ENCODE measurements at places on chromosomes 6 and 20.
A peak's percentile ranks its signal among the peaks of the same experiment; 100 is the strongest.

DNA sequence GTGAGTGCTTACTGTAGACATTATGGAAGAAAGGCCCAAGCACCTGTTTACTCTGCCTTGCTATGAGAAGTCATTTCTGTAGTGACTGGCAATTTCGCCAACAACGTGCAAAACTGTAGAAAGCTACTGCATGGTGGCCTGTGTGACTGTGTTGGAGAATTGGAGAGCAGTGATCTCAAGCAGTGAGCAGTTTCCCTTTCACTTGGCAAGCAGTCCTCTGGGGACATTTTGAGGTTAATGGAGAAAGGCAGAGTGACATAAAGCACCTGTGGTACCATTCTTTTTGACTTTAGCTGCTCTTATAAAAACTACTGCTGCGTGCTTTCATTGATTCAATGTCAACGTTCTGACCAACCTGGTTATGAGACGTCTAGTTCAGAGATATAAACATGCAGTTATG lies 382.6 kb upstream of the JAG1 start:
- DNase-seq: no peak

DNA sequence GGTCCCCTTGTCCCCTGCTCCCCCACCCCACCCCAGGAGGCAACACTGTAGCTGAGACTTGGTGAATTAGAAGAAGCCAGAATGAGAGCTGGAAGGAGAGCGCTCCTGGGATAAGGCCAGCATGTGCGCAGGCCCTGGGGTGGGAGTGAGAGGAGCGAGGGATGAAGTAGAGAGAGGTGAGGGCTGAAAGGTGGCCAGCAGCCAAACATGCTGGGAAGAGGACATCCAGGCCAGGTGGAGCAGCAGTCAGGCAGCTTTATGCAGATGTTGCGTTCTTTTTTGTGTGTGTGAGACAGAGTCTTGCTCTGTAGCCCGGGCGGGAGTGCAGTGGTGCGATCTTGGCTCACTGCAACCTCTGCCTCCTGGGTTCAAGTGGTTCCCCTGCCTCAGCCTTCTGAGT lies 2.2 kb upstream of the BPIFB1 start:
- no peak for DNase-seq

GRCh38 chr6:22903826-22904225 lies 334.5 kb downstream of the HDGFL1 start:
- DNase-seq: no peak

GRCh38 chr20:57450419-57450818 lies 59.2 kb downstream of the RBM38 start:
- peak; percentile 14 for DNase-seq

- no peak for DNase-seq
Observed at GRCh38 chr6:52575502-52575892, 1.4 kb downstream of the TRAM2 start.

GRCh38 chr6:118401325-118401975 lies 146.6 kb upstream of the PLN start:
- DNase-seq: no peak

DNA sequence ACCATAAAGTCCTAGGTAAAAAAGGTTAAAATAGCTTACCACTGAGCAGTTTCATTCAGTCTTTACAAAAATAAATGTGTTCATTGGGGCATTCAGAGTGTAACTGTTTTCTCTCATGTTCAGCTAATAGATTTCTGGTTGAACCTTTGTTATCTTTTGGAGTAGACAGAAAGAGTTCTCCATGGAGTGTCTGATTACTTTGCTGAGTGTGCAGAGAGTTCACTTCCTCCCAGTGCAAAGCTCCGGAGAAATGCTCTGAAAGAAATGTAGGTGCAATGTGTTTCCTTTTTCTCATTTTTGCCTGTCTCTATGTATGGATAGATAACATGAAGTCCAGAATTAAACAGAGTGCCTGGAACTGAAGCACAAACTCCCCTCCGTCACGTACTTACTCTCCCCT lies 52.6 kb downstream of the JAG1 start:
- no peak for DNase-seq

GRCh38 chr20:35767683-35768481 lies 3.9 kb upstream of the PHF20 start:
- DNase-seq: no peak

DNA sequence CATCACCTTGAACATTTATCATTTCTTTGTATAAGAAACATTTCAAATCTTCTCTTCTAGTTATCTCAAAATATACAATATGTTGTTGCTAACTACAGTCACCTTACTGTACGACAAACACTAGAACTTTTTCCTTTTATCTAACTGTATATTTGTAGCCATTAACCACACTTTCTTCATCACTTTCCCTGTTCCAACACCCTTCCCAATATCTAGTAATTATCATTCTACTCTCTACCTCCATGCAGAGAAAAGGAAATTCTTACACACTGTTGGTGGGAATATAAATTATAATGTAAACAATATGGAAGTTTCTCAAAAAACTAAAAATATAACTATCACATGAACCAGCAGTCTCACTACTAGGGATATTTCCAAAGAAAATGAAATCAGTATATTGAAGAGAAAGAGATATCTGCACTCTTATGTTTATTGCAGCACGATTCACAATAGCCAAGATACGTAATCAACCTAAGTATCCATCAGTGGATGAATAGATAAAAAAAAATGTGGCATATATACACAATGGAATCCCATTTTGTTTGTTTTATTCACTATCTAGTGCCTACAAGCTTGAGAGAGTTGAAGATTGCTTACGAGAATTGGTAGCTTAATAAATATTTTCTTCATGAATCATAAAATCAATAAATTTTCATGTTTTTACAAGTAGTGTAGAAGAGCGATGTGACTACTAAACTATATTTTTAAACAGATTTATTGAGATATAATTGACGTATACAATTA lies 2.4 kb downstream of the RHAG start:
- DNase-seq: no peak

- DNase-seq: no peak
Observed at GRCh38 chr6:95240514-95240913, 336.8 kb upstream of the MANEA start.

- DNase-seq: no peak
Observed at GRCh38 chr6:40391086-40391485, 196.1 kb downstream of the LRFN2 start.

DNA sequence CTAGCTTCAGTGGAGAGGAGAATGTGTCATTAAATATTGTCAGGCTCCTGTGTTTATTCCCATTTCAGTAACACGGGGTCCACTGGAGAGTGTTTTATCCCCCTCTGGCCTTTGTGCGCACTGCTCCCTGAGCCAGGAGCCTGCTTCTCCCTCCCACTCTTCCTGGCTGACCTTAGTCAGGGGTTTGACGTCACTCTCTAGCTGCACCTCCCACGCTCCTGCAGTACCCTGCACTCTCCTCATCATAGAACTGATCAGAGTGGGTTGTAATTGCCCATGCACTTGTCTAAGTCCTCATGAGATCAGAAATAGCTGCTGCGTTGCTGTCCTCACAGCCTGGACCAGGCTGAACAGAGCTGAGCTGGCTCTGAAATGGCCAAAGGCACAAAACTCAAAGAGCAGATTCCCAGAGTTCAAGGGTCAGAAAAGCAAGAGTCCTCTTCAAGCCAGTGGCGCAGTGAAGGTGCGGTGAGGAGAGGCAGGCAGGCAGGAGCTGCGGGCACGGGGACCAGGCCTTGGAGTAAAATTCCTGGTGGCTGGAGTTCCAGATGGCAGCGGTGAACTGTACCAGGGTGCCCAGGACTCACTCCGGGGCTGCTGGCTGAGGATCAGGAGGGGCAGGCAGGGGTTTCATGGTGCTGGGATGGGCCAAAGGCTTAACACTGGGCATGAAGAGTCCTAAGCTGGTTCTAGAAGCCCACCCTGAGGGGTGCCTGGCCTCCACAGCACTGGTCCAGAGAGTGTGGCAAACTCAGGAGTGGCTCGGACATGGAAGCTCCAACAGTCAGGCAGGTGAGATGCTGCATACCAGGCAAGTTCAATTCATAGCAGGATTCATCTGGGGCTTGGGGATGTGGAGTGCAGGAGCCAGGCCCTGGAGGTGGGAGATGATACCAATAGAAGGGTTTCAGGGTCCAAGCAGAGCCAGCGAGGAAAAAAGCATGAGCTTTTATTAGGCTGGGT lies 170.9 kb downstream of the SCP2D1 start:
- no peak for DNase-seq

DNA sequence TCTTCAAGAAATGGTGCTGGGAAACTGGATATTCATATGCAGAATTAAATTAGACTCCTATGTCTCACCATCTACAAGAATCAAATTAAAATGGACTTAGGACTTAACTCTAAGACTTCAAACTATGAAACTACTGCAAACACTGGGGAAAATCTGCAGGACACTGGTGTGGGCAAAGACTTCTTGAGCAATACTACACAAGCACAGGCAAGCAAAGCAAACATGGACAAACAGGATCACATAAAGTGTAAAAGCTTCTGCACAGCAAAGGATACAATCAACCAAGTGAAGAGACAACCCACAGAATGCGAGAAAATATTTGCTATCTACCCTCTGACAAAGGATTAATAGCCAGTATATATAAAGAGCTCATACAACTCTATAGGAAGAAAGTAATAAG lies 1161.1 kb upstream of the CITED2 start:
- no peak for DNase-seq

DNA sequence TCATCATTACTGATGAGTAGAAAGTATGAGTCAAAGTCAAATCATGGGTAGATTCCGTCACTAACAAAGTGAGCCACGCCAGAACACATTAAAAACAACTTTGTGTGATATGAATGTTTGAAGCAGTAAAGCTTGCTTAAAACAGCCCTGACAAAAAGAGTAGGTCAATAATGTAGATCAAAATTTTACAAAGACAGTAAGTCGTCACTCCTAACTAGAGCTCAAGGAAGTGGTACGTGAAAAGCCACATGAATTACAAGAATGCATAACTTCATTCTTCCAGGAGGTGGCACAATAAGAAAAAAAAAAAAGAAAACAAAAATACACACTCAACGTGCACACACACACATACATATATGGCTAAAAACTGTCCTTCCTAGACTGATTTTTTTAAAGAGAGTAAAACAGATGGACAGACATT lies 69.9 kb downstream of the HACE1 start:
- DNase-seq: peak; percentile 45

DNA sequence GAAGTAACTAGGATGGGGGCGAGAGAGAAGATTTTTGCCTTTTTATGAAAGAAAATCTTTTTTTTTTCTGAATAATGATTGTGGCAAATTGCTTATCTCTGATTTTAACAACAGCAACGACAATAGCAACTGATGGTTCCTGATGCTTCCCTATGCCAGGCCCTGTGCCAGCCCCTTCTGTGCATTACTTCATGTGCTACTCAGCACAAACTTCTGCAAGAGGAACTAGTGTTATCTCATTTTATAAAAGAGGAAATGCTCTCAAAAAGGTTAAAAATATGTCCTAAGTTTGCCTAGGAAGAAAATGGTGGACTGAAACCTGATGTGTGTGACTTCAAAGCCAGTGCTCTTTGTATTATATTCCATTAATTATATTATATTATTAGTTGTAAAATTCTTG lies 74.0 kb upstream of the RALGAPA2 start:
- no peak for DNase-seq

DNA sequence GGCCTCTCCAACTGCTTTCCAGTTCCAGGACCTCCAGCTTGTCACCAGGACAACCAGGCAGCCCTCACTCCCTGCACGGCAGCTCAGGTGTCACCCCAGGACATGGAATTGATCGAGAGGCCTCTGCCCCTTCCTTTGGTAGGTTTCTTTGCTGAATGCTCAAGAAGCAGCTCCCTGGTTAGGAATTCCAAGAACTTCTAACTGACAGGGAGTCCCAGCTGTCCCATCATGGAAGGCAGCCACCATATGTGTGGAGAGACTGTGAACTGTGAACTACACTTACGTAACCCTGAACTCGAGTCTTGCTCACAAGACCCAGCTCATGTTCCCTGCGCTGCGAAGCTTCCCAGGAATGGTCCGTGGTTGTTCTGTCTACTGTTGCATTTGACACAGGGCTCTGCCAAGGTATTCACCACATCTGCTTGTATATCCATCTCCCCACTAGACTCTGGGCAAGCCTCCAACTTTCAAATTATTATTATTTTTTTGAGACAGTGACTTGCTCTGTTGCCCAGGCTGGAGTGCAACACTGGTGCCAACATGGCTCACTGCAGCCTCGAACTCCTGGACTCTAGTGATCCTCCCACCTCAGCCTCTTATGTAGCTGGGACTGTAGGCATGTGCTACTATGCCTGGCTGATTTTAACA lies 35.7 kb downstream of the MGME1 start:
- no peak for DNase-seq

- peak; percentile 96 for DNase-seq
Observed at GRCh38 chr6:3913077-3913957, 64.1 kb downstream of the FAM50B start.

DNA sequence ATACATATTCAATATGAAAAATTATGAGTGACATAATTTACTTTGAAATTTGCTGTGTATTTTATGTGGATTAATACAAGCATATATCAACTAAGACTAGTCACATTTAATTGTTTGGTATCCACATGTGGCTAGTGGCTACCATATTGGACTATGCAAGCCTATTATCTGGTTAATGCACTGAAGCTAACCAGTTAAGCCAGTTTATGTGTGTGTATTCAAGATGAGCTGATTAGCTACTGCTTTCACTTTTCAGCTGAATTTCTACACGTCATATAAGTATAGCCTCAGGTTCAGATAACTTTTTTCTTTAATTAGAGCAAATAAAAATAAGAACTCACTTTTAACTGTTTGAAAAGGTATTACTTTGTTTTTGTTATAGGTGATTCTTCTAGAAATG lies 903.7 kb downstream of the TFAP2A start:
- no peak for DNase-seq

GRCh38 chr6:79040083-79040482 lies 38.0 kb downstream of the PHIP start:
- no peak for DNase-seq

GRCh38 chr20:33826270-33826897 lies 15.2 kb downstream of the CHMP4B start:
- no peak for DNase-seq

DNA sequence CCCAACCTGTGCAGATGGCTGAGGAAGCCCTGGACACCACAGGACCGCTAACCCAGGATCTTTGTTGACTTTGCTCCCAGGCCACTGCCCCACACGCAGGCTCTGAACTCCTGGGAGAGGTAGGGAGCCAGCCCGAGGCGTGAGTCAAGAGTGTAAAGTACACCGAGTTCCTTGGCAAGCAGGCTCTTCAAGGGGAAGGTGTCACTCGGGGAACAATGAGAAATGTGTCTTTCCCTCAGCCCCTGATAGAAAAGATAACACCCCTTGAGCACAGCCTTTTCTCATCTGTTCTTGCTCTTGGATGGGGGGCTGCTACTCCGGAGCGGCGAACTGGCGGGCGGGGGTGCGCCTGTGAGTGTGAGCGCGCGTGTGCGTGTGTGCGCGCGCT lies 472 bp upstream of the EDN3 start:
- no peak for DNase-seq

DNA sequence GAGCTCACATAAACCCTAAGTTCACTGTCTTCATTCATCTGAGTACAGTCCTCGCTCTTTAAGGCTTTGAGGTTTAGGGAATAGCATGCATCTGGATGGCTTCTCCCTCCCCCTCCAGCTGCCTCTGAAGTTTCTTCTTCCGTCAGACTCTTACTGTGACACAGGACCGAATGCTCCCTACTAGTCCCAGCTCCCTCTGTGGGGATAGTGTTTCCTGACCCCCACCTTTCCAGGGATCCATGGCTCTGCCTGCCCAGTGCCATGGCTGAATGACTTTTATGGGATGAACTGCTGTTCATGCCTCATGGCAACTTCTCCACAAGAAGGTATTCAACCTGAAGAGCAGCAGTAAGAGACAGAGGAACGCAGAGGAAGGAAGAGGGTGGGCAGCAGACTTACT lies 79.8 kb upstream of the EMILIN3 start:
- DNase-seq: no peak

- DNase-seq: no peak
Observed at GRCh38 chr20:7798176-7798575, 142.1 kb downstream of the HAO1 start.

Data from AG09309 (cell line).